Fibroblast of skin of abdomen (primary cell): ENCODE measurements at places on chromosomes 3 and 15.

- DNase-seq, result no peak
These were observed 5.1 kb downstream of the FSIP1 start for GRCh38 chr15:39777496-39777895.

DNA sequence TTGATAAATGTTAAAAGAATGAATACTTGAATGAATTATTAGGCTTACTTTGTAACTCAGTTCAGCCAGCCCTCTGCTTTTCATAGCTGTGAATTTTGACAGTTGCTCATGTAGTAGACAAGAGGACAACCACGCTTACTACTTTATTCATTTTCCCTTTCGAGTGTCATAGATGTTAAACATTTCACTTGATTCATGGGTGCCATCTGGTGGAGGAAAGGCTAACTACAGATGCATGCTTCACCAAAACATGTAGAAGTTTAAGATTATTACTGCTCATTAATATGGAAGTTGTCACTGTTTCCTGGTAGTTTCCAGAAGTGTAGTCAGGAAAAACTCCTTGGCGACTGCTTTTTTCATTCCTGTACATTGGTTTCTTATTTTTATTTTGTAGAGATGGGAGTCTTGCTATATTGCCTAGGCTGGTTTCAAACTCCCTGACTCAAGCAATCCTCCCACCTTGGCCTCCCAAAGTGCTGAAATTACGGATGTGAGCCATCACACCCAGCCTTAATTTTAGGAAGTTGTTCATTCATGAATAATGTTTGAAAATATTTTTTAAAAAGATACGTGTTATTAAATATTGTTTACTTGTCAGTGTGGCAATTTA lies 163.2 kb downstream of the B3GALNT1 start:
- DNase-seq, result peak; percentile 59

- DNase-seq, result no peak
These were observed 262.8 kb upstream of the ST8SIA2 start for GRCh38 chr15:92130906-92131305.

GRCh38 chr3:172061724-172062184 lies 22.4 kb downstream of the FNDC3B start:
- no peak for DNase-seq

DNA sequence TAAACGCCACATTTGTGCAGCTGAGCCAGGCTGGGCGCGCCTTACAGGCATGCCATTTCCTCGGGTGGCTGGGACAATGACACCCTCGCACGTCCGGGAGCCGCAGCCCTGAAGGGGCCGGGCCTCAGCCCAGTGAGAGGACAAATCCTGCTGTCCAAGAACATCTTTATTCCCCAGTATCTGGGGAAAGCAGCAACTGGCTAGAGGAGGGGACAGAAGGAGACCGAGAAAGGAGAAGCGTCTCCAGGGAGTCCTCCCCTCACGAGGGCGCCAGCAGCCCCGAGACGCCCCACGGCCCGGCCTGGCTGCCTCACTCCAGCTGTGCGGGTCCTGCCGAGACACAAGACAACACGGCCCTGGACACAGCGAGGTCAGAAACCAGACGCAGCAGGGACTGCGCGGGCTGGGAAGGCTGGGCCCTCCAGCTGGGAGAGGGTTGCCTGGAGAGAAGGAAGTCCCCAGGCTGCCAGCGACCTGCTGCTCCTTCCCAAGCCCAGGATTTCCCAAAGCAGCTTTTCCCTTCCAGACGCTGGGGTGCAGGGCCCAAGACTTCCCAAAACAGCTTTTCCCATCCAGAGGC lies 130.2 kb downstream of the CHSY1 start:
- DNase-seq, result peak; percentile 65

GRCh38 chr3:33848624-33849347 lies 50.4 kb downstream of the PDCD6IP start:
- DNase-seq, result no peak

GRCh38 chr3:129278966-129279906 lies 566 bp downstream of the HMCES start:
- peak; percentile 46 for DNase-seq

GRCh38 chr15:75732177-75732808 lies 19.6 kb upstream of the CSPG4 start:
- DNase-seq, result no peak

DNA sequence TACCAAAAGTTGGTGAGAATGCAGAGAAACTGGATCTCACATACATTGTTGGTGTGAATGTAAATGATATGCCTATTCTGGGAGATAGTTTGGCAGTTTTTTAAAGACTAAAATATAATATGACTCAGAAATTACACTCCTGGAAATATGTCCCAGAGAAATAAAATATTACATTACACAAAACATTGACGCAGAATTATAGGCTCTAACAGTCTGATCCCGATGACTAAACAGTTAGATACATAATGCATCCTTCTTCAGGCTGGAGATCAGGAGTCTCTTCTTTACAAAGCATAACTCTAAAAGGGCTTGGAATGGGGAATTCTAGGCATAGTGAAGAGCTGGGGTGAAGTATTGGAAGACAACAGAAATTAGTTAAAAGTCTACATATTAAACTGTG lies 586.2 kb upstream of the NECTIN3 start:
- DNase-seq, result no peak

DNA sequence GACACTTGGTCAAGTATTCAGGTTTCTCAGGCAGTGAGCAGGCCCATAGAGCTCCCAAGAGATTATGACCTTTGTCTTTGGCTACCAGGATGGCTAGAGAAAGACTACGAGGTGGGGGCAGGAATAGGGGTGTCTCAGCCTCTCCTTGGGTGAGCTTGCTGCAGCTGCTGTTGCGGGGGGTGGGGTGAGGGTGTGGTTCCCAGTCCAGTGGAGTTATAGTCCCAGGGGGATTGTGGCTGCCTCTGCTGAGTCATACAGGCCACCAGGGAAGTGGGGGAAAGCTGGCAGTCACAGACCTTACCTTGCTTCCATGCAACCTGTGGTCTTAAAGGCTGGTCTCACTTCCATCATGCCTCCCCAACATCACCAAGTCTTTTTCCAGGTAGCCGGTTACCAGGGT lies 31.7 kb downstream of the ATP2C1 start:
- peak; percentile 52 for DNase-seq

- no peak for DNase-seq
These were observed 86.7 kb downstream of the RPLP1 start for GRCh38 chr15:69539345-69539744.

DNA sequence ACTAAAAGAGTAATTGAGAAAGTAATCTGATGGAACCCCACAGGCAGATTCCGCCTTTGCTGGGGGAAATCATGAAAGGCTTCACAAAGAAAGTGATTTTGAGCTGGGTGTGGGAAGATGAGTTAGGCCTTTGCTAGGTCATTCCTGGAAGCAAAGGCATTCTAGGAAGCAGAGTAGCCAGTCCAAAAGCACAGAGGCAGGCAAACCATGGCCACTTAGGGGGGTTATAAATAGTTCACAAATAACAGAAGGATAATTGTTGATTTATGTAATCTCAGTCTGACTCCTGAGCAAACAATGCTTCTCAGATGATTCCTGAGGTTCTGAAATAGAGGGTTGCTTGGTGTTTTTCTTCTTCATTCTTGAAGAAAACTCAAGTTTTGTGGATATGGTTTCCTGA lies 576.3 kb downstream of the NTRK3 start:
- no peak for DNase-seq

GRCh38 chr15:62591842-62592838 lies 427.1 kb upstream of the C2CD4B start:
- peak; percentile 46 for DNase-seq

DNA sequence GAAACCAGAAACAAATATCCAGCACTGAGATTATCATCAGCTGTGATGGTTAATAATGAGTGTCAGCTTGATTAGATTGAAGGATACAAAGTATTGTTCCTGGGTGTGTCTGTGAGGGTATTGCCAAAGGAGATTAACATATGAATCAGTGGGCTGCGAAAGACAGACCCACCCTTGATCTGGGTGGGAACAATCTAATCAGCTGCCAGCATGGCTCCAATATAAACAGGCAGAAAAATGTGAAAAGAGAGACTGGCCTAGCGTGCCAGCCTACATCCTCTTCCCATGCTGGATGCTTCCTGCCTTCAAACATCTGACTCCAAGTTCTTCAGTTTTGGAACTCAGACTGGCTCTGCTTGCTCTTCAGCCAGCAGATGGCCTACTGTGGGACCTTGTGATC lies 869.5 kb downstream of the SI start:
- DNase-seq, result no peak

GRCh38 chr15:89375093-89376005 lies 40.7 kb upstream of the POLG start:
- no peak for DNase-seq

DNA sequence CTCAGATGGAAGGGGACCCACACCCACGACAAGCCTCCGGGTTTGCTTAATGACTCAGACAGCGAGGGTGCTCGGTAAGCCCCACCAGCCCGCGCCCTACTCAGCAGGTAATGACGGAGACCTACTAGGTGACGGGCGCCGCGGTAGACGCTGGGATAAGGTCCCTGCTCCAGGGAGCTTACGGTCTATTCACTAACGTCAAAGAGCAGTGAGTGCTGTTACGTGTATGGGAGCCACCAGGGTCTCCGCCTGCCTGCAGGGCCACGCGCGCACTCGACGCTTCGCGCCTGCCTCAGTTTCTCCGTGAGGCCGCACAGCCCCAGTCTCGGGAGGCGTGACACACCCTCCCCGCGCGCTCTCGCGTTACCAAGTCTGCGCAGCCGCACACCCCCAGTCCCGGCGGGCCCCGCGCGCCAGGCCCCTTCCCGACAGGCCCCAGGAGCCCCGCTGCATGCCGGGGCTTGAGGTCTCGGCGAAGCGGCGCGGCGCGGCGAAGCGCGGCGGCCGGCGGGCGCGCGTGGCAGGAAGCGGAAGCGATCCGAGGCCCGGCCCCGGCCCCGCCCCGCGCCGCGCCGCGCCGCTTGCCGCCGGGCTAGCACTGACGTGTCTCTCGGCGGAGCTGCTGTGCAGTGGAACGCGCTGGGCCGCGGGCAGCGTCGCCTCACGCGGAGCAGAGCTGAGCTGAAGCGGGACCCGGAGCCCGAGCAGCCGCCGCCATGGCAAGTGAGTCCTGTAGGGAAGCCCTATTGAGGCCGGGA lies at the start of gene SEC61A1:
SEC61A1 (plus strand) TSS at position 601 of the 758 bp plus-strand sequence; CDS start at position 717, 116 bp downstream.
- peak; percentile 96 for DNase-seq

GRCh38 chr3:67655364-67656121 lies 1.1 kb upstream of the SUCLG2 start:
- no peak for DNase-seq
